ENCODE measurements at places on chromosomes 16 and 17. TPM values are rescaled to one million over a fixed set of nuclear protein-coding genes. Genes with fewer than 3 reads are reported as not detected.

Gene PPY
- not detected for total RNA-seq

Gene TAF1C
- 7.3 TPM for total RNA-seq

Gene NUPR1
- 5.8 TPM for total RNA-seq

Gene LLGL2
- 0.54 TPM for total RNA-seq

Gene ITGAX
- 0.18 TPM for total RNA-seq

Gene HSF5
- total RNA-seq = not detected

Gene KRT24
- not detected for total RNA-seq

Gene AXIN2
- 1.9 TPM for total RNA-seq

Gene KRT17
- total RNA-seq = 2.5 TPM

Gene SMIM5
- not detected for total RNA-seq

Gene LLGL1
- total RNA-seq = 40.1 TPM

Gene CDH1
- total RNA-seq = not detected

Gene HSPB9
- not detected for total RNA-seq

Gene SPATA32
- under 0.01 TPM for total RNA-seq

Gene POLR2C
- total RNA-seq = 188 TPM

Gene GFAP
- not detected for total RNA-seq

DNA sequence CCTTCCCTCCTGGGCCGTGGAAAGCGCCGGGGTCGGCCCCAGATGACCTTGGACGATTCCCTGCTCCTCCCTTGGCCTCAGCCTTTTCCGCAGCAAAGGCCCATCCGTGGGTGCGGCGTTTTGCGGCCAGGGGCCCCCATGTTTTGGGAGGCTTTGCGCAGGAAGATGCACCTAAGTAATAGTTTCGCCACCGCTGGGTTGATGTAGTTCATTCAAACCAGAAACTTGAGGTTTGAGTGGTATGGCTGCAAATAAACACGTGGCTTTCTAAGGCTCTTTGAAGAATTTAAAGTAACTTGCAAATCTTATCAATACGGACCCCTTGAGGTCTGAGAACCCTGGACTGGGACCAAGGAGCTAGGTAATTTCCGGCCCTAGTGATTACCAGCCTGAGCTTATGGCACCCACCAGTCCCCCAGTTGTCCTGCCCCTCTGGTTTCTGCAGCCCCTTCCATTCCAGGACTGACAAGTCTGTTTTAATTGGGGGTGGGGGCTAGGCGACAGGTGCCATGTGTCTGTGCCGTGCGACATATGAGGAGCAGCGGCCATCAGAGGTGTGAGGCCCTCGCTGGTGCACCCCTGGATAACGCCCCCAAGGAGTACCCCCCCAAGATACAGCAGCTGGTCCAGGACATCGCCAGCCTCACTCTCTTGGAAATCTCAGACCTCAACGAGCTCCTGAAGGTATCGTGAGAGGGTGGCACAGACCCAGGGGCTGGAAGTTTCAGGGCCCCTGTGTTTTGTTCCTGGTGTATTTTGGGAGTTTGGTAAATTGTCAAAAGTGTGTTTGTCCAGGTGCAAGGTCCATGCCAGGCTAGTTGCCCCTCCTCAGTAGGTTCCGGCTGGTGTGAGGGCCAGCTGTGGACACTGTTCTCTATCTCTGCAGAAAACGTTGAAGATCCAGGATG, 834 bp downstream of the MRPL12 start:
- DNase-seq = no peak

GRCh38 chr17:40525294-40525693, 23.9 kb upstream of the TNS4 start:
- no peak for DNase-seq

GRCh38 chr16:12339686-12340085, 363.2 kb downstream of the SNX29 start:
- peak; percentile 65 for DNase-seq

- no peak for DNase-seq
Observed at GRCh38 chr17:3981455-3981854, 17.2 kb upstream of the ATP2A3 start.

DNA sequence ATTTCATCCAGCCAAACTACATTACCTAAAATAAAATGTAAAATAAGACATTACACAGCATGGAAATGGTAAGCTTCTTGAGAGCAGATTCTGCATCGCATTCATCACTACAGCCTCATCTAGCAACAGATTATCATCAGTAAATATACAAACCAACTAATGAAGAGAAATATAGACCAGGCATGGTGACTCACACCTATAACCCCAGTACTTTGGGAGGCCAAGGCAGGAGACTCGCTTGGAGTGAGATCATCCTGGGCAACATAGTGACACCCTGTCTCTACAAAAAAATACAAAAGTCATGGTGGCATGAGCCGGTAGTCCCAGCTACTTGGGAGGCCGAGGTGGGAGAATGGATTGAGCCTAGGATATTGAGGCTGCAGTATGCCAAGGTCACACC, 19.9 kb downstream of the NCBP3 start:
- DNase-seq = peak; percentile 31

DNA sequence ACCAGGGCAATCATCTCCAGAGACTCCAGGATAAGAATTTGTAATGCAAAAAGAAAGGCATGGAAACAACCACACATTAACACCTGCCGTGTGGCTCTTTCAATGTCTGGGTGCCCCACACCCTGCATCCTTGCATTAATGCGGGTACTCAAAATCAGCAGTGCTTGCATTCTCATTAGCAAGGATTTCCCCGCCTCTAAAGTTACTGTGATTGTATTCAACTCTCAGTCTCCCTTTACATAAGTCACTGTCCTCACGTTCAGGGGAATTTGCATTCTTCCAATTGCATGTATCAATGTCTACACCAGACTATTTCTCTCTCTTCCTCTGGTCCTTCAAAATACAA, 324.3 kb downstream of the FOXL1 start:
- no peak for DNase-seq

DNA sequence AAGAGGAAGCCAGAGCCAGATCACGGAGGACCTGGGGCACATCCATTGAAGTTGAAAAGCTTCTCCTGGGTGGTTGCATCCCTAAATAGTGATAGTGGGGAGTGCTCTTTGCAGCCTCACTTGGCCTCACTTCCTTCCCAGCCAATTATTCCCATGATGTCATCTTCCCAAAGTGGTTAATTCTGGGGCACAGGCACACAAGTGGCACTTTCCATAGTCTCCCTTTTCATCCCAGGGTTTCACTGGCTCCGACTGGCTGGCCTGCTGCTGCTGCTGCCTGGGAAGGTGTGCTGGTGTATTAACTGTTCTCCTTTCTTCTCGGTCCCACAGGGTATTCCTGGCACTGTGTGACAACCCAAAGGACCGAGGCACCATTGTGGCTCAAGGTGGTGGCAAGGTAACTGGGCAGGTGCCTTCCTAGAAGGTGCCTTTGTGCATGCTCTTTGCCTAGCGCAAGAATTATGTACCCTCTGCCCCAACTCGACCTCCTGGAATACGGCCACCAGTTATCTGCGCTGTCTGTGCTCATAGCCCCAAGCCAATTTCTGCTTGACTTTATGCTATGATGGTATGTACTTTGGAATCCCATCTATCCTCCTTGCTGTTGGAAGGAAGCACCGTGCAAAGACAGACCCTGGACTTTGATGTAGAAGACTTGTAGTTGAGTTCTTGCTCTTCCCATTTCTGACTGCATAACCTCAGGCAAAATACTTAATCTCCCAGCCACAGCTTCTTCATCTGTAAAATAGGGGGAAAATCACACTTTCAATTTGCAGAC, 18.4 kb downstream of the SLC35G3 start:
- no peak for DNase-seq

DNA sequence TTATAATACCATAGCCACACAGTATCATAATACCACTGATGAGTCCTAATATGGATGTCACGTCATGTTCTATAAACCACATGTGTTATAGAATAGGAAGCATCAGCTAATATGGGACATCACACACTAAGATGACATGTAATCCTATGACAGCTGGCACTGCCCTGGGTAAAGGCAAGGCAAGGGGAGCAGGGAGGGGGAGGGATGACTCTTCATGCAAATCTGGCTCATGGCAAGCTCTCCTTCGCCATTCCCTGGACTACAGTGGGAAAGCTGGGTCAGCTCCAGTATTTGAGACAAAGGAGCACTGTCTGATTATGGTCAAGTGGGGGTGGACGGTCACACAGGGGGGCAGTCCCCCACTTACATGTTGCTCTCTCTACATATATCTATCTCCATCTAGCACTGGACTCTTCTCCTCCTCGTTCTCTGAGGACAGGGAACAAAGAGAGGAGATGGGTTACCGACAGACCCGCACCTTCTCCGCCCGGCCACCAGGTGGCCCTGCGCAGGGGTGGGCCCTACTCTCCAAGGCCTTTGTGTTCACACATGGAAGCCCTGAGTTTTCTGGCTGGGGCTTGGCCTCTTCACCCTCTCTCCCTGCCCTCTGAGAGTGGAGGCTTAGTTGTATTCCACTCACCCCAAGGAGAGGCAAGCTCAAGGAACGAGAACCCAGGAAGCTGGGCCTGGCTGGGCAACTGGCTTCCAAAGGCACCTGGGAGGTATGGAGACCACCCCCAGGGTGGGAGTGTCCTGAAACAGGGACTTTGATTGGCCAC, 23.4 kb upstream of the MPO start:
- peak; percentile 23 for DNase-seq

- DNase-seq = peak; percentile 67
Observed at GRCh38 chr17:36463916-36464764, 22.3 kb upstream of the ZNHIT3 start.

DNA sequence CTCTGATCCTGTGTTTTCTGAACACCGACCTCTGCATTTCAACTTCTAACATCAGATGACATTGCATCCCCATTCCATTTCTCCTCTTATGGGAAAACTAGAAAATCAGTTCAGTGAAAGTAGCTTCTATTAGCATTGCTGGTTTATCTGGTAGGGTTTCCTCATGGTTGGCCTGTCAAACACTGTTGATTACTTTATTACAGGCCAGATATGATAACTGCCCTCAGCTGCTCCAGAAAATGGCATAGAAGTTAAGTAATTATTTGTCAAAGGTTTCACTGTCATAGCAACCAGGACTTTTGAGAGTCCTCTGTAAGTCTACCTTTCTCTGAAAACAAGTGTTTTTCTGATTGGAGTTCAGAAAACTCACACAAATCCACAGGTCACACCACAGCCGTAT, 3.0 kb downstream of the GFOD2 start:
- no peak for DNase-seq

- no peak for DNase-seq
Observed at GRCh38 chr17:82153295-82153691, 55.3 kb upstream of the FASN start.

DNA sequence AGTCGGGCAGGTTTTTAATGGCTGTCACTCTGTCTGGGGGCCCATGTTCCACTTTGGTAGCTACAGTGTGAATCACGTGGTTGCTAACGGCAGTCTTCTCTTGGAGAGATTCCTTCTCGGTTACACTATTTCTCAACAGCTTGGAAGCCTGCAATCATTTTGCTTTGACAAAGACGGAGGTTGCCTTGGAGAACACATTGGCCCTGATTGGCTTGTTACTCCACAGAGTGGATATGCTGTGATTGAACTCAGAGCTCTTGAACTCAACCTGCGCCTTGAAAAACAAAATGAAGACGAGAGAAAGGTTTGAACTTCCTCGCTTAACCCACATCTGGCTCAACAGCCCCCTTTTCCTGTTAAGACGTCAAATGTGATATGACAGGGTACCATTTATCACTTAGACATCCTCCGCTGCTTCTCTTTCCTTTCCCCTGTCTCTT, 218.9 kb downstream of the MAF start:
- no peak for DNase-seq

GRCh38 chr16:51635181-51635580, 484.1 kb upstream of the SALL1 start:
- DNase-seq = no peak

DNA sequence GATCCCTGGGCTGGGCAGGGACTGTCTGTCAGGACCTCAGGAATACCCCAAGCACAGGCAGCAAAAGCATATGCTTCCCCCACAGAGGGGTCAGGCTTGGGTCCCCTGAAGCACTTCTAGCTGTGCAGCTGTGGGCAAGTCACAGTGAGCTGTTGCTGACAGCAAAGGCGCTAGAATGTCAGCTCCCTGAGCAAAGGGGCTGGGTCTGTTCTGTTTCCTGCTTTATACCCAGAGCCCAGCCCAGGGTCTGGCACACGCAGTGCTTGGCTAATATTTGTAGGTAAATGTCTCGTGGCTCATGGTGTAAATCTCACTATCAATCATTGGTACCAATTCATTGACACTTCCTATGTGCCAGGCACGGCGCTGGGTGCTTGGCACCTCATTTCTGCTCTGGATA, 16.6 kb upstream of the MPRIP start:
- DNase-seq = no peak

- DNase-seq = peak; percentile 88
Observed at GRCh38 chr17:45282683-45283644, 21.1 kb upstream of the SPATA32 start.

GRCh38 chr16:31265329-31266245, 5.8 kb downstream of the ITGAM start:
- DNase-seq = peak; percentile 60

- no peak for DNase-seq
Observed at GRCh38 chr17:58052945-58053715, 30.1 kb upstream of the DYNLL2 start.

DNA sequence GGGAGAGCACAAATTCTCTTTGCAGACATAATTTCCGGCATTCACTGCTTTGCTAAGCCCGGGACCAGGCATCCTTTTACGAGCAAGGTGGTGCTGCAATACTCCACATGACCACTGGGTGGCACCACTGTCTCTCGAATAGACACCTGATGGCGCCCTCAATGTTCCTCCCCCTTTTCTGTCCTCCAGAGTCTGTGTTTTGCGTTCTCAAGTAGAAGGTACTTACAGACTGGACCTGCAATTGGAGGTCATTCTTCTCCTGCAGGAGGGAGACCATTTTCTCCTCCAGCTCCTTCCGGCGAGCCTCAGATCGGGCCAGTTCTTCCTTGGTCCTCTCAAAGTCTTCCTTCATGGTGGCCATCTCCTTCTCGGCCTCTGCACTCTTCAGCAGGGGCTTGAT, 45.2 kb downstream of the MYH13 start:
- peak; percentile 73 for DNase-seq

- DNase-seq = no peak
Observed at GRCh38 chr16:48745541-48745940, 135.6 kb upstream of the N4BP1 start.

DNA sequence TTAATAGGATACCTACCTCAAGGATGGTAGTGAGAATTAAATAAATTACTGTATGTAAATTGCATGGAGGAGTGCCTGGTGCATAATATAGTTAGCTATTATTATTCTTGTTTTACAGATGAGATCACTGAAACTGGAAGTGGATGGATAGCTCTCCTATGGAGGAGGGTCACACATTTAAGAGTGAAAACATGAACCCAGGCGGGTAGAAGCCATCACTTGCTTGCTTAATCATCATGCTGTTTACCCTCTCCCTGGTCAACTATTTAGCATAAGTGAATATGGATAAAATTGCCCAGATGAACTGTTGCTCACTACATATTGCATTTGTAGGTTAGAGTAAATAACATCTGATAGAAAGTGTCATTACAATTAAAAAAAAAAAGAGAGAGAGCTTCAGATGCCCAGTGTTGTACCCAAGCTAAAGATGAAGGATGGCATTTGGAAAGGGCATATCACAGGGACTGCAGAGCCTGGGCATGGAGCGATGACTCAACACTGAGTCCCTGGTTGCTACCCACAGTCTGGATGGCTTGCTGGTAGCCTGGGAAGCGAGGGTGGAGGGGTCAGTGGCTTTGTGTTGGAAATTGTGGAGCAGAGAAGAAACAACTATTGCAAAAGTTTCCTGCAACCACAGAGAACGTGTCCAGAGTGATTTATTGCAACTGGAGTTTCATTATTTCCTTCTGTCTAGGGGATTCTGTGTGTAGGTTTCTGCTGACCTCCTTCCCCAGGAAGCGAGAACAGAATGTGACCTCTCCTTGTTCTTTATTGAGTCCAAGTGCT, 414.4 kb downstream of the SHISA9 start:
- DNase-seq = no peak
